ENCODE measurements at places on chromosomes 5 and 9.
A peak's percentile ranks its signal among the peaks of the same experiment; 100 is the strongest.

DNA sequence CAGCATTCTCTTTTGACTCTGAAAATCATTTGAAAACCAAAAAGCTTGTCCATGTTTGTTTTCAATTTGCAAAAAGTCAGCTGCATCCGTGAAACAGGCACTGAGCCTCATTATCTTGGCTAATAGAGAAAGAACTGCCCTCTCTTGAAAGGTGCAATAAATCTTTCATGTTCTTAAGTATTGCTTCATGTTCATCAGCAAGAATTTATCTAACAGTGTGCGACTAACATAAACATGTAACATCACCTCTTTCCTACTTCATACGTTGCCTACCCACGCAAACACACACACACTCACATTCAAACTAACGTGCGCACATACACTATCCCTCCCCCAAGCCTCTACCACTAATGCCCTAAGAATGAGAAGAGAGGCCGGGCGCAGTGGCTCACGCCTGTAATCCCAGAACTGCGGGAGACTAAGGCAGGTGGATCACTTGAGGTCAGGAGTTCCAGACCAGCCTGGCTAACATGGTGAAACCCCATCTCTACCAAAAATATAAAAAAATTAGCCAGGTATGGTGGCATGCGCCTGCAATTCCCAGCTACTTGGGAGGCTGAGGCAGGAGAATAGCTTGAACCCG is 629.7 kb upstream of the ZNF608 start:
- no peak for DNase-seq

- DNase-seq, result no peak
Observed at GRCh38 chr5:67204821-67205220, 8.2 kb upstream of the CD180 start.

DNA sequence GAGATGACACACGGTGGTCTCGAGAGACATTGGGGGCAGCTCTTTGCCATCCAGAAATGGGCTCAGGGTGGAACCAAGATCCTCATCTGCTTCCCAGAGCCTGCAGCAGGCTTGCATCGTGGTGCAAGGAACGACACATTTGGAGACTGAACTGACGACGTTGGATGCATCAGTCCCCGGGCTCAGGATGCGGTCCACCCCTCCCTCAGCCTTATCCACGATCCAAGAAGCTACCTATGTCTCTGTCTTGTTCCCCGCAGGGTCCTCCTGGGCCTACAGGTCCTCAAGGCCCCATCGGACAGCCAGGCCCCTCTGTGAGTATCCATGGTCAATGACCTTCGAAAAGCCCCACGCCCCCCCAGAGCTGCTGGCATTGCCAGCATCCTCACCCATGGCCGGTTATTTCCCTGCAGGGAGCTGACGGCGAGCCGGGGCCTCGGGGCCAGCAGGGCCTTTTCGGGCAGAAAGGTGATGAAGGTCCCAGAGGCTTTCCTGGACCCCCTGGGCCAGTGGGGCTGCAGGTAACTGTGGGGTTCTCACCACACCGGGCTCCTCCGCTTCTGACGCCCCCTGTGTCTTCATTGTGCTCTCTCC is 69.4 kb upstream of the FCN2 start:
- DNase-seq, result no peak

DNA sequence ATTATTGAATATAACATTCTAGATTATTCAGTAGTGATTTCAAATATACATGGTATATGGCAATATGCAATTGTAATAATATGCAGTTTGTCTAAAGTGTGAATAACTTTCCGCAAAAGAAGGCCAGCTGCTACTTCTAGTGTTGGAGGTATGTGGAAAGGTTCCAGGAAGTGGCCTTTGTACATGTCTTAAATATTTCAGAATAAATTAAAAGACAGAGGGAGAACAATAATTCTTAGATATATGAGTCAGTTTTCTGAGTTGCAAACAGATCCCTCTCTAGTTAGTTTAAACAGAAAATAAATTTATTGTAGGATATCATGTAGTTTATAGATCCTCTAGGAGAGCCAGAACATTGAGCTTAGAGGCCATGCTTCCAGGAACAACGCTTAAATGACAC is 210.8 kb upstream of the ELL2 start:
- no peak for DNase-seq

DNA sequence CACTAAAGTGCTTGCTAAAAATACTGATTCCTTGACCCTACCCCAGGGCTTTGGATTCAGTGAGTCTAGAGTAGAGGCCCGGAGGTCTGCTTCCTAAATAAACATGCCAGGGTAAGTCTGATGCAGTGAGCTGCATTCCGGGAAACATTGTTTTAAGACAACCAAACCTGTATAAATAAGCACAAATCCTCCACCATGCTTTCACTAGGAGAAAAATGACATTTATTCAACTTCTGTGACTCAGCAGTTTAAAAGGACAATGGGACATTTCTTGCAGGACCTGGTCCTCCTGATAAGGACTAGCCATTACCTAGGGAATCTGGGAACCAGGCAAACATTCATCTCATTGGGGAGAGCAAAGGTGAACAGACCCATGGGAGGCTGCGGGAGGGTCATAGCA is 335.3 kb downstream of the MLLT3 start:
- DNase-seq, result no peak

- DNase-seq, result no peak
Observed at GRCh38 chr5:6466975-6467567, 18.4 kb downstream of the UBE2QL1 start.

GRCh38 chr5:36744773-36745589 is 131.6 kb upstream of the NIPBL start:
- DNase-seq, result peak; percentile 71

DNA sequence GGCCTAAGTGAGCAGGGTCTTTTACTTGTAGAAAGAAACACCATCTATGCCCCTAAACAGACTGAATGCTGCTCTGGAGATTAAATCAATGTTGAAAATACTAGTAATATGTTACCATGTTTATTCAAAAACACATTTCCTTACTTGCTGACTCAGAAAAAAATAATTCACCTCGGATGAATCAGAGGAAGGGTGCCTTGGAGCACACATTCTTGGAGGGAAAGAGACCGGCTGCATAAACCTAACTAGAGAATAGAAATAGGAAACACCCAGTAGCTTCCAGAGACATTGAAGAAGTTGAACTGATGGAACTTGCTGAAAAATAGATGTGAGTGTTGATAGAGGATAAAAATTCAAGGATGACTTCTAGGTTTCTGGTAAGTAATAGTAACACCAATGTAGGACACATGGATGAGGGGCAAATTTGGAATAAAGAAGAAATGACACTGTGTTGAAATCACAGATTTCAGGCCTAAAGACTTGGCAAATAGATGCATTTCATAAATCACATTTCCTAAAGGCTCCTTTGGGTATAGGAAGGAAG is 76.9 kb upstream of the MINAR2 start:
- DNase-seq, result no peak

GRCh38 chr5:73328640-73329039 is 119.9 kb downstream of the FOXD1 start:
- DNase-seq, result no peak

DNA sequence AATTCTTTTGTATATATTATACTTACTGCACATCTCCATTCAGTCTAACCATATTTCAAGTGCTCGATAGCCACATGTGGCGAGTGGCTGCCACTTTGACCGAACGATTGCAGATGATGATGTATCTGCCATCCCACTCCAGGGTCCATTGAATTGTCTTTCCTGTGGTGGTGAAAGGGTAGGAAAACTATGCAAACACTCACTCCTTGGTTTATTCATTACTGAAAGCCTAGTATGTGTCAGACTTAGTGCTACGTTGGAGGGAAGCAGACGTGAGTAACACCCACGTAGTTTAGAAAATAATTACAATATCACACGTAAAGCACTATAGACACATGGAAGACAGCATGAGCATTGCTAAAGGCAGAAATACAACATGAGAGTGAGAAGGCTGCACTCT is 353.7 kb downstream of the CSNK1G3 start:
- no peak for DNase-seq

DNA sequence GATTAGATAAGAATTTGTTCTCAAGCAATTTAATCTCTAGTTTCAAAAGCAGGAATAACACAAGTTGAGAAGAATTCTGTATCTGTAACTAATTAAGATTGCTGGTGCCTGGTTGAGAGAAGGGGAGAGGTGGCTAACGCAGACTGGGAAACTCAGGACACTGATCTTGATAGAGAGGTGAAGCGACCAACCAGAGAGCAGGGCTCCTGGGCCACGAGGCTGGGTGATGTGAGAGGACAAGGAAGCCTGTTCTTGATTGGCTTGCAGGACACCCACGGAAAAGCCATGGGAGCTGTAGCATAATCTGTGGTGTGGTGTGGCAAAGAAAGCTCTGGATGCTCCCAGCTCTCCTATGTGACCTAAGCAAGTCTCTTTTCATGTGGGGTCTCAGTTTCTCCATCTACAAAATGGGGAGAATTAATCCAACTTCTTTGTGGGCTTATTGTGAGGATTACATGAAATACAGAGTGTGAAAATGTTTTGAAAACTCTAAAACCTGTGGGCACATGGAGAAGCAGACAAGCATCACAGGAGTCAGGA is 594.1 kb upstream of the BRINP1 start:
- DNase-seq, result no peak

- no peak for DNase-seq
Observed at GRCh38 chr5:172149073-172149472, 39.0 kb downstream of the STK10 start.

GRCh38 chr5:7015586-7016256 is 302.5 kb downstream of the TENT4A start:
- peak; percentile 22 for DNase-seq

- DNase-seq, result no peak
Observed at GRCh38 chr9:69820955-69821788, 555 bp downstream of the CFAP95 start.

GRCh38 chr5:141570655-141571054 is 48.1 kb downstream of the DIAPH1 start:
- DNase-seq, result peak; percentile 40

GRCh38 chr5:31748458-31749172 is 109.7 kb downstream of the PDZD2 start:
- DNase-seq, result no peak

- DNase-seq, result no peak
Observed at GRCh38 chr5:53130266-53130665, 20.7 kb upstream of the MOCS2 start.

DNA sequence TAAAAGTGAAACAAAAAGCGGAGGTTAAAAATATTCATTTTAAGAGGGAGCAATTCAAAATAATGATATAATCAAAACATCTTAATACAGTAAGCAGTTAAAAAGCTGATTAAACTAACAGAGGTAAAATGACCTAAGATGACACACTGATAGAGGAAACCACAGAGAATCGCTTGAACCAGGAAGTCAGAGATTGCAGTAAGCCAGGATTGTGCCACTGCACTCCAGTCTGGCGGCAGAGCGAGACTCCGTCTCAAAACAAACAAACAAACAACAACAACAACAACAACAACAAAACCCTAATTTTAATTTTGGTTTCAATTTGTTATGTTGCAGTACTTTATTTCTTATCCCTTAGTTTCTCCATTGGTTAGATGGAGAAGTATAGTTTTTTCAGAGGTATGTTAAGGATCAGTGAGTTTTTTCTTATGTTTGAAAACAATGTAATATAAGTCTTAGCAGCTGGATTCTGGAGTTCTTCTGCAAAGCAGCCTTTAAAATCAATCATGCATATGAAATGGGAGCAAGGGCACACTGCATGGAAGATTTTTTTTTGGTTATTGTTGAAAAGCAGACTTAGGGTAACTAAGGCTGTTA is 58.5 kb downstream of the MLANA start:
- DNase-seq, result peak; percentile 74

- no peak for DNase-seq
Observed at GRCh38 chr5:10235350-10235749, 14.3 kb downstream of the ATPSCKMT start.

DNA sequence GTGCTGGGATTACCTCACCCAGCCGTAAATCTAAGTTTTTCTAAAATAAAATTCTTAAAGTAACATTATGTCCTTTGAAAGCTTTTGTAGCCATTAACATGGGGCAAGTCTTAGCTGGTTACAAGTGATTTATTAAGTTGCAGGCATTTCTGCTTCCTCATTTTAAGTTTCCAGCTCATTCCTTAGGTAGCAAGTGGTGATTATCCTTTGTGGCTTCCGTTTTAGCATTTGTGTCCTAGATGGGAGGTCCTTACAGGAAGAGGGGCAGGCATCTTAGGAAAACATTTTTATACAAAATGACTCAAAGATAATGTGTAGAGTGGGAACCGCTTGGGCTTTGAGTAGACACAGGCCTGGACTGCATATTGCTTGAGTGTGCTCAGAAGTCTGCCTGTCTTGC is 35.0 kb upstream of the ROPN1L start:
- no peak for DNase-seq

- no peak for DNase-seq
Observed at GRCh38 chr9:100087218-100087617, 11.6 kb downstream of the ERP44 start.

DNA sequence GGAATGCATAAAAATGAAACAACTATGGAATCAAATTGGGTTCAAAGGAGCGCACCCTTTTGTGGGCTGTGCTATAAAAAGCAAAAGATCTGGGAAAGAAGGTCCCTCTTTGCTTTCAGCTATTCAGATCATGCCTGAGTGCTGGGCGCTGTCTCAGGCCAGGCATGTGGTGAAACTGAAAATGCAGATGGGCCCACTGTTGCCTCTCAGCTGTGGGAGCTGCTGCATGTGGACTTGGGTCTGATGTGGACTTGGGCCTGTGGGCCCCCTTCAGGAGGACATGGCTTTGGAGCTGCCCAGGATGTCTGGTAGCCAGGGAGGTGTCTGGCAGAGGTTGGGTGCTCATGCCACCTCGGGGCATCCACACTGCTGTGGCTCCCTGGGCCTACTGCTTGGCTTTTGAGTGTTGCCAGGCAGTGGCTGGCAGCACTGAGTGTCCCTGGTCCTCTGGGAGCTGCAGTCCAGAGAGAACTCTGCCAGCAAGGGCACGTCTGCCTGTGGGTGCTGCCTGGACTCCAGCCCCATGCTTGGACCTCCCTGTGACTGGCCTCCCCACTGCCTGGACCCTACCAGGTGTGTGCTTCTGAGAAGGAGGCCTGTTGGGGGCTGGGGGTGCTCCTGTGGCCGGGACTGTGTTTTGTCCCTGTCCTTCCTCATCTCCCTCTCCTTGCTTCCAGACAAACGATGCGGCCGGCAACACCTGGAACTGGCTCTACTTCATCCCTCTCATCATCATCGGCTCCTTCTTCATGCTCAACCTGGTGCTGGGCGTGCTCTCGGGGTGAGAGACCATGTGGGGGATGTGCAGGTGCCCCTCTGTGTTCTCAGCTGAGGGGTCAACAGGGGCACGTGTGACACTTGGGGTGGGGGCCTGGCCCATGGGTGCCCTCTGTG is 74.3 kb downstream of the CACNA1B start:
- DNase-seq, result no peak

GRCh38 chr9:75612205-75612604 is 278.3 kb upstream of the PCSK5 start:
- DNase-seq, result no peak

- no peak for DNase-seq
Observed at GRCh38 chr5:105905392-105905791, 1765.3 kb downstream of the EFNA5 start.

GRCh38 chr5:154273963-154274827 is 83.7 kb downstream of the GALNT10 start:
- DNase-seq, result peak; percentile 5

- no peak for DNase-seq
Observed at GRCh38 chr9:73824671-73825070, 672.5 kb upstream of the RORB start.

GRCh38 chr5:36108758-36109460 is 42.2 kb upstream of the UGT3A2 start:
- no peak for DNase-seq

GRCh38 chr5:167528651-167529050 is 762.8 kb upstream of the WWC1 start:
- DNase-seq, result no peak

Data from NB4 (cell line).